Stimulated activated CD8-positive, alpha-beta memory T cell treated with anti-CD3 and anti-CD28 coated beads, Interleukin-15, amount 100 ng/mL, for 1 hour (primary cell): ENCODE measurements at places on chromosomes 7 and 10.

GRCh38 chr7:92678291-92678920, 88.2 kb upstream of the FAM133B start:
- DNase-seq, result no peak

DNA sequence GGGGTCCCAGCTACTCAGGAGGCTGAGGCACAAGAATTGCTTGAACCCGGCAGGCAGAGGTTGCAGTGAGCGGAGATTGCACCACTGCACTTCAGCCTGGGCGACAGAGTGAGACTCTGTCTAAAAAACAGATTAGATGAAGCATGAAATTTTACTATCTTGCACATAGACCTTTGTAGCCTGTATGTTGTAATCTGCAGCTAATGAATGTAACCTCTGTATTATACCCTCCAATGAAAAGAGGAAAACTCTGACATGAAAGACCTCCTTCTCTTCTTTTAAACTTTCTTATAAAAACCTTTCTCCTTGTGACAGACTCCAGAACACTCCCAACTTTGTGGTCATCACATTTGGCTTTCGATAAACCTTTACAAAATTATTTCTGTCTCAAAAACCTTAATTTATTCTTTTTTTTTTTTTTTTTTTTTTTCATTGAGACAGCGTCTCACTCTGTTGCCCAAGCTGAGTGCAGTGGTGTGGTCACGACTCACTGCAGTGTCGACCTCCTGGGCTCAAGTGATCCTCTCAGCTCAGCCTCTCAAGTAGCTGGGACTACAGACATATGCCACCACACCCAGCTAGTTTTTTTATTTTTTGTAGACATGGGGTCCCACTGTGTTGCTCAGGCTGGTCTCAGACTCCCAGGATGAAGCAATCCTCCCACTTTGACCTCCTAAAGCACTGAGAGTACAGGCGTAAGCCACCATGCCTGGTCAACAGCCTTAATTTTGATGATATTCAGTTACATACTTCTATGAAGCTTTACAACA, 97.4 kb downstream of the SVOPL start:
- DNase-seq, result no peak

DNA sequence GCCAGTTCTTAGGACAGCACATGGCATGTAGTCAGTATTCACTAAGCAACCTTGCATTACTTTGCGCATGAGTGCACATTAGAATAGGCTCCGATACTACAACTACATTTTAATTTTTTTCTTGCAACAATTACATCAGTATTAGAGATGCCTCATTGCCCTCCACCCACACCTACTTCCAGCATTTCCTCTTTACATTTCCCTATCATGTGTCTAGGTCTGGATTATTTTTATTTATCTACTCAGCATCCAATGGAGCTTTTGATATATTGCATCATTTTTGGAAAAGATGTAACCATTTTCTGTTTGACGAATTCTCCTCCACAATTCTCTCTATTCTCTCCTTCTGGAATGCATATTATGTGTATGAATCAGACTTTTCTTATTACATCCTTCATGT, 258.2 kb upstream of the GLI3 start:
- DNase-seq, result no peak

GRCh38 chr7:100538348-100538653, 702 bp upstream of the AGFG2 start:
- DNase-seq, result no peak

- no peak for DNase-seq
Observed at GRCh38 chr7:105016709-105017656, 3.0 kb downstream of the KMT2E start.

- no peak for DNase-seq
Observed at GRCh38 chr10:115974816-115975430, 298.1 kb downstream of the GFRA1 start.

- no peak for DNase-seq
Observed at GRCh38 chr10:103661198-103661950, 167.9 kb downstream of the NEURL1 start.

DNA sequence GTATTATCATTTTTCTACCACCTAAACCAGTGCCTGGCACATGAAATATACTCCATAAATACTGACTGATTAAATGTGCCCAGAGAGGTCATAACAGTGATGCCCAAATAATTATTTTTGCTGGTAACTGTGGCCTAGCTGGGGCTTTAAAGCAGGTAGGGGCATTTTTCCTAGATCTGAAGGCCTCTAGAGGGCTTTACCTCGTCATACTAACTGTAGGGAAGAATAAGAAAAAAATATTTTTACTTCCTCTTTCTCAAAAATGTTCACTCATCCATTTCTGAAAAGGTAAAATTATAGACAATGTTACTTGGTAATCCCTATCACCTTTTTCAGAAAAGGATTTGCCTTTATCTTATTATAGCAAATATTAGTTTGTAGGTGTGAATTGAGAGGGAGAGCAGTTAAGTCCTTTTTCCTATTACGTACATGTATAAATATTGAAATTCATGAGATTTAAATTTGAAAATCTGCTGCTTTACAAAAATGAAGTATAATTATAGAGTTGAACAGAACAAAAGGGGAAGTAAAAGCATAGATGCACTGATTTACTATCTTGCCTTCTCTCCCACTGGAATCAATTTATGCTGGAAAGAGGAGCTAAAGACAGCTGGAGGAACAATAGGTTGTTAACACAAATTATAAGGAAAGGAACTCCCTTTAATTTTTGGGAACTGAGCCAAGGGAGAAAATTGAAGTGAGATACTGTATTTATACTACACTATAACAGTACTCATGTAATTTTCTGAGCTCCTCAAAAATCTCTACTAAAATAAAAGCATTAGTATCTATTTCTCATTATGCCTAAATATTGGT, 71.5 kb upstream of the NOBOX start:
- DNase-seq, result no peak

- DNase-seq, result no peak
Observed at GRCh38 chr7:52143219-52143618, 826.6 kb upstream of the COBL start.

DNA sequence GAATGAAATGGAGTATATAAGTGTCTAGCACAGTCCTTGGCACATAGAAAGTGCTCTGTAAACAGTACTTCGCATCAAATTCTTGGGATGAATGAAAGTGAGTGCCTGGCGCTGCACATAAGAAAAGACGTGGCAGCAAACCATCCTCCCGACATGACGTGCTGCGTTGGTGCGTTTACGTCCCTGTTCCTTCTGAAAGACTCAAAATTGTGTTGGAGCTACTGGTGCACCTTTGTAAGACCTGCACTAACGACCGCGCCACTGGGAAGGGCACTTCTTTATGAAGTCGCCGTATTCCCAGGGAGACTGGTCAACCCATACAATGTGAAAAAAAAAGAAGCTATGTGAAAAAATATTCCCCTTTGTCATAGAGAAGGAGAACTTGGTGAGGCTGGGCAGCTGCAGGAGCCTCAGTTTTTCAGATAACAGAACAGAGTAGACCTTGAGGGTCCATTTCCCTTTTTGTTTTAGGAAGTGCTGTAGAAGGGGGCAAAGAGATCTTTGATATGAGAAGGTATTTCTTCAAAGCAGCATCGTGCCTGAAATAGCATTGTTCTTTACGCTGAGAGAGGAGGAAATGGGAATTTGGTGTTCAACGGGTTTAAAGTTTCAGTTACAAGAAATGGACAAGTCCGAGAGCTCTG, 91.7 kb downstream of the PTPRE start:
- DNase-seq, result no peak

DNA sequence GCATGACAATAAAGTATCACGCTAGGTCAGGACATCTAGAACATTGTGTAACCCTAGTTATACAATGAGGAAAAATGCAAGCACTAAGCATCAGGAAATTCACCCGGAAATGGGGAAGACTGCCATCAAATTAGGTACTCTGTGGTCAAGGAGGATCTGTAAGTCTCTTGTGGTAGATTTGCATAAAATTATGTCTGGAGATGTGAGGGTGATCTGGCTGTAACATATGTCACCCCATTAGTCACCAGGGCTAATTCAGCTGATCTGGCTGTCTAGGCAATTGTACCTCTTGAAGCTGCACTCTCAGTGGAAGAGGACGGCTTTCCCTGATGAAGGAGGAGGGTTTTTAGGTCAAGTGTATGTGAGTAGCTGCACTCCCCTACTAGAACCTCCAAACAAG, 14.8 kb downstream of the AKR1D1 start:
- no peak for DNase-seq

DNA sequence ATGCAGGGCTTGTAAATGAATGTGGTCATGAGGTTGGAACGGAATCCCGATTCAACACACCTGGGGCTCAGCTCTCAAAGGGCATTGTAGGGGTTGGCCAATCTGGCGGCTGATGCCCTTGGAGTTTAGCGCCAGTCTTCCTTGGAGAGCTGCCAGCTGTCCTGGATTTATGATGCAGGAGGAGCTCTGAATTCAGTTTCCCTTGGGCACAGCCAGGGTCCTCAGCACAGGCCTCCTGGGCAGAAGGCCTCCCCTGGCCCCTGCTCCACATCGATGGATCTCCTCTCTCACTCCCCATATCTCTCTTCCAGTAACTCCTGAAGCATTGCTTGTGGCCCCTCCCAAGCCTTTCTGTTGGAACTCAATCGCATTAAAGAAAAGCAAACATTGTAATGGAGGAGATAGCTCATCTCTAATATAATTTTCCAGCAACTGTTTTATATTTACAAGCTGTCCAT, 985 bp upstream of the CYTH3 start:
- DNase-seq, result no peak

- no peak for DNase-seq
Observed at GRCh38 chr10:113297226-113297625, 255.6 kb upstream of the HABP2 start.

GRCh38 chr10:94062611-94063010, 68.9 kb downstream of the PLCE1 start:
- DNase-seq, result no peak

DNA sequence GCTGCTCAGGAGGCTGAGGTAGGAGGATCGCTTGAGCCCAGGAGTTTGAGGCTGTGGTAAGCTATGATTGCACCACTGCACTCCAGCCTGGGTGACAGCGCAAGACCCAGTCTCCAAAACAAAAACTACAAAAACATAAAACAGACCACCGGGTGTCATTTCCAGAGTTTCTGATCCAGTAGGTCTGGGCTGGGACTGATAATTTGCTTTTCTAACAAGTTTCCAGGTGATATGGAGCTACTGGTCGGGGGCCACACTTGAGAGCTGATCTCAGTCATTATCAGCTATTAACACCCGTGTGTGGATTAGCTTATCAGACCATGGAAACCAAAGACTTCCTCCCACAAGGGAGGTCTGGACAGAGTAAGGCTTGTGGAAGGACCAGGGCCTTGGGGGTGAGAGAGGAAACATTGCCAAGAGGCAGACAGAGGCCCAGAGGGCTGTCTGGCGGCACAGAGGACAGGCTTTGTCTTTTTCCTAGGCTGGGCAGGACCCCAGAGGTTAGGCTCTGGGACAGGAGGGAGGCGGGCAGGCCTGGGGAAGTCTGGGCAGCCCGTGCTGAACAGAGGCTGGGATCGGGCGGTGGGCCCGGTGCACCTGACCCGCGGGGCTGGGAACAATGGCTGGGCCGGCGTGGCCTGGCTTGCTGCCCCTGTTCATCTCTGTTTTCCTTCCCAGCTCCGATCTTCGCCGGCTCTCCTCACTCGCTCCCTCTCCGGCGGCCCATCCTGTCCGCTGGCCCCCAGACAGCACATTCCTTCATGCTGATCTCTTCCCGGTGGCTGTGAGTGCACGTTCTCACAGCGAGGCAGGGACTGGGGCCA, 25.2 kb downstream of the TMEM270 start:
- DNase-seq, result no peak

DNA sequence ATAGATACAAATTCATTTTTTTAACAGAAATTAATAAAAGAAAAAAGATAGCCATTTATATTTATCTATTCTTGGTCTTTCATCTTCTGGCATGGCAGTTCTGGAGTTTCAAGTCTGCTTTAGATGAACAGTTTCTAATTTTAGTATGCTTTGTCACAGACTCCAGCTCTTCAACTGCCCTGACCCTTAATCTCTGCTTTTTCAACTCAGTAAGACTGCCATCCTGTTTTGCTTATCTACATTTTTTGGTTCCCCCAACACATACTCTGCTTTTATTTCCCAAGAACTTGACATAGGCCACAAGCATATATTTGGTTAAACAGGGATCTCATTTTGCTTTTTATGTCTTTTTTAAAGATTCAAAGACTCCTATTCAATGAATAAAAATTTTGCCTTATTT, 309.3 kb upstream of the KCND2 start:
- DNase-seq, result no peak

DNA sequence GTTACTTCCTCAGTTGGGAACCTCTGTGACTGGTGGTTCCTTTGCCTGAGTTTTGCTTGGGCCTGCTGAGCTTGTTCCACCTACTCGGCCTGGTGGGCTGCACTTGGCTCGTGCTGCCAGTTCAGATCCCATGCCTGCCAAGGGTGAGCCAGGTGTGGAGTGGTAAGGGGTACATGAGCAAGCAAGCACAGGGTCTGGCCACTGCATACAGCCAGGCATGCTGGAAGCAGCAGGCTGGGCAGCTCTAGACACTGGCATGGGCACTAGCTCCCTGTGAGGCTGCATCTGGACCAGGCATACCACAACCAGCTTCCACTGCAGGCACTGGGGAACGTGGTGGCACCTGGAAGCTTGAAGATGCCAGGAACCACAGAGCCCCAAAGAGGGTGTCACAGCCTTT, 624.0 kb downstream of the LRMDA start:
- no peak for DNase-seq

GRCh38 chr10:113983552-113983951, 60.1 kb upstream of the ADRB1 start:
- DNase-seq, result no peak

- no peak for DNase-seq
Observed at GRCh38 chr7:77326131-77326530, 90.0 kb downstream of the GSAP start.

GRCh38 chr7:99469381-99470065, 3.2 kb upstream of the ZNF789 start:
- no peak for DNase-seq

- DNase-seq, result no peak
Observed at GRCh38 chr7:50653981-50654425, 88.8 kb upstream of the DDC start.

- DNase-seq, result no peak
Observed at GRCh38 chr10:51700228-51700817, 928 bp upstream of the CSTF2T start.

- DNase-seq, result no peak
Observed at GRCh38 chr7:47318395-47319182, 263.3 kb downstream of the TNS3 start.

GRCh38 chr10:25616903-25617592, 317.0 kb upstream of the MYO3A start:
- DNase-seq, result no peak

GRCh38 chr10:23110722-23111516, 15.5 kb downstream of the MSRB2 start:
- DNase-seq, result no peak

DNA sequence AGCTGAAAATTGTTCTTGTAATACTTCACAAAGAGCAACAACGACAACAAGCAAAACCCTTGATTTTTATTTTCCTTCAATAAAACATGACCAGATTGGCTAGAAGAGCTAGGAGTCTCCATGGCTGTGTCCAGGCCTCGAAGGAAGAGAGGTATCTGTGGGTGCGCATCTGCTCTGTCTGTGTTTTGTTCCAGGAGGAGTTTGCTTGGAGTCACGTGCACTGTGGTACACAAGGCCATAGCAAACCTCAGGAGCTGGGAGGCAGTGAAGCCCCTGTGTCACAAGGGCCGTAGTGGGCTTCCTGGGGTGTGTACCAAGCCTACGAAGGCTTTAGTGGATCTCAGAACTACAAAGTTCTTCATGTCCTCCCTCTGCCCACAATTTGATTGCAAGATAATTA, 271.7 kb downstream of the TWIST1 start:
- DNase-seq, result no peak

- no peak for DNase-seq
Observed at GRCh38 chr10:32556783-32557395, 110.9 kb downstream of the CCDC7 start.

GRCh38 chr7:100675105-100675451, 1.5 kb downstream of the GNB2 start:
- DNase-seq, result no peak

- DNase-seq, result no peak
Observed at GRCh38 chr10:44105696-44106095, 279.2 kb downstream of the CXCL12 start.
